CD4-positive, alpha-beta T cell treated with Interferon gamma for 1 hour (primary cell): ENCODE measurements at places on chromosomes 3 and 15.

DNA sequence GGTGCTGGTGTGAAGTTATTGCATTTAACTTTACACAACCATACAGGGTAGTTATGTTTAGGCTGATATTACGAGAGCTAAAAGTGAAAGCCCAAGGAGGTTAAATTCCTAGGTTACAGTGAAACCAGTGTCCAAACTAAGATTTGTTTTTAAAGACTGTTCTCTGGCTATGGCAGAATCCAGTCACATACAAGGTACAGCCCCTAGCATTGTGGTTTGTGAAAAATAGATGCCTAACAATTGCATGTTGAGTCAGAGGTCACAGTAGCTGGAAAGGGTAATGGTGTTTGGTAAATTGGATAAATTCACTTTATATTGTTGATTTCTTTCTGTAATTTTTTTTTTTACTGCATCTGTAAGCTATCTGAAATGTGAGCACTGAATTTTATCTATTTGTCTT lies 614.6 kb upstream of the TBL1XR1 start:
- no peak for DNase-seq

- DNase-seq = no peak
Measured at GRCh38 chr3:151946606-151947005, 73.2 kb downstream of the SUCNR1 start.

GRCh38 chr3:183303690-183304089 lies 50.6 kb downstream of the B3GNT5 start:
- DNase-seq = no peak

- no peak for DNase-seq
Measured at GRCh38 chr15:73748730-73749129, 4.4 kb downstream of the INSYN1 start.

GRCh38 chr3:100245927-100246326 lies 14.9 kb upstream of the TBC1D23 start:
- DNase-seq = no peak

- DNase-seq = no peak
Measured at GRCh38 chr3:43759297-43759782, 68.6 kb downstream of the ABHD5 start.

- DNase-seq = no peak
Measured at GRCh38 chr15:64685230-64685888, 90.0 kb downstream of the RBPMS2 start.

GRCh38 chr3:135125171-135125801 lies 330.2 kb downstream of the EPHB1 start:
- no peak for DNase-seq

DNA sequence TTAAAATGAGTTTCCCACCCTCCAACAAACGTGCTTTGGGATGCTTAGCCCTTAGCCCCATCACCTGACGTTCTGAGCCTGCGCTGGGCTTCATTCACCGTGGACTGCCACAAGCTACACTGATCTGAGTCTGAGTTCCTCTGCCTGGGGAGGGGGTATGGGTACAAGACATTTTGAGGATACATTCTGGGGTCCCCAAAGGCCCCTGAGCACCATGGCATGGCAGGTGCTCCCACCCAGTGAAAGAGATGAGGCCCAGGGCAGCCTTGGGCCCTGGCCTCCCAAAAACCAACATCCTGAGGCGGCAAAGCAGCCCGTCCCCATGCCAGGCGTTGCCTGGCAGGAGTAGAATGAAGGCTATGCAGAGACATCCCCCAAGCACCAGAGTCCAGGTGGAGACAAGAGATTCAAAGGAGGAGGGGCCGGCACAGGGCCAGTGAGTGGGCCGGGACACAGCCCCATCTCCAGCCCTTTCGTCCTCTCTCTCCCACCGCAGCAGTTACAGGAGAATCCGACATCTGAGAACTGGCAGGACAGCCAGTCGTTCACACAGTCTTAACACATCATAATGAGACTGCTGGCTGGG lies 74.5 kb downstream of the VGLL4 start:
- DNase-seq = no peak

DNA sequence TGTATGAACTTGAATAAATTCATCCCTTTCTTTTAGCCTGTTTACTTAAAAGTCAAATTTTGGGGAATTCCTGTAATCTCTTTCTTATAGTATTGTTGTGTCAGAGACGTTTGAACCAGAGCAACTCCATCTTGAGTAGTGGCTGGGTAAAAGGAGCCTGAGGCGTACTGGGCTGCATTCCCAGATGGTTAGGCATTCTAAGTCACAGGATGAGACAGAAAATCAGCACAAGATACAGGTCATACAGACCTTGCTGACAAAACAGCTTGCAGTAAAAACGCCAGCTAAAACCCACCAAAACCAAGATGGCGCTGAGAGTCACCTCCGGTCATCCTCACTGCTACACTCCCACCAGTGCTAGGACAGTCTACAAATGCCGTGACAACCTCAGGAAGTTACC lies 94.5 kb downstream of the P3H2 start:
- DNase-seq = no peak
